HEK293T (cell line): ENCODE measurements at places on chromosomes 6 and 20.

DNA sequence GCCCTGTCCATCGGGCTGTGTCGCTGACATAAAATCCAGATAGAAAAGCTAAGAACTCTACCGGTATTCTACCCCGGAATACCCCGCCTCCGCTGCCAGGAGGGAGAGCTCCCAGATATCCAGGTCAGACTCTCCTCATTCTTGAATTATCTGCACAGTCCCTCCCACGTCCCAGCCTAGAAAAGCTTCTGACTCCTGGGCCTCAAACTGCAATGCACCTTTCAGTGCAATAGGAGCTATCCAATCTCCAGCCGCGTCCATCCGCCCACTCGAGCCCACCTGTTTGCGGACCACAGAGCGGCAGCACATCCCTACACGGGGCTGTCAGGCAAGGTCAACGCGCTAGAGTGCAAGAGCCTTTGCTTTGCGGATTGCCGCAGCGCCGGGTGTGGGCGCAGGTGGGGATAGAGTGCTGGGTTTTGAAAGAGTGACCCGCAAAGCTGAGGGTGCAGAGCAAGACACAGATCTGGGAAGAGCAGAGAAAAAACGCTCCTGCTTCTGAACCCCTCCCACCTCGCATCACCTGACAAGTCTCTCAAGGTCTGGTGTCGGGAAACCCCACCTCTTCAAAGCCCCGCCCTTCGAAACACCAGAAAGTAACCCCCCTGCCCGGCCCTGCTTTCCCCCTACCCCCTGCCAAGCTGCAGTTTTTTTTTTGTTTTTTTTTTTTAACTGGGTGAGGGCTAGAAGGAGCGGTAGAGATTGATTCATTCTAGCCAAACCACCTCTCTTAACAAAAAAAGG is 1.3 kb downstream of the TAPBP start:
- DNase-seq = peak; percentile 61

GRCh38 chr6:53630533-53631226 is 34.9 kb downstream of the KLHL31 start:
- DNase-seq = no peak

DNA sequence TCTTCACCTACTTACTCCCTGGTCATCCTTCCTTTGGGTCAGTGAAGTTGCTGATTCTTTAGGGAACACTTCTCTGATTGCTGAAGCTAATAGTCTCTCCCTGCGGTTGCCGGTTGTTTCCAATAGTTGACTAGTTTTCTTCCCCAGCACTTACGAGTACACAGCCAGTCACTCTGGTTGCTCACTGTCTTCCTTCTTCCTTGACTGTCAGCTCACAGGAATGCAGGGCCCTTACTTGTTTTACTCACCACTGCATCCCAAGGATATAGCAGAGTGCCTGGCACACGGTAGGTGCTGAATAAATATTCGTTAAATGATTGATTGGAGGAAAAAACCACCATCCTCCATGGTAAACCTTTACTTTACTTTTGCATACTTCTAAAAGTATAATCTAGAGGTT is 345.0 kb downstream of the QKI start:
- no peak for DNase-seq

- DNase-seq = no peak
Observed at GRCh38 chr6:14882394-14883026, 363.4 kb upstream of the JARID2 start.

DNA sequence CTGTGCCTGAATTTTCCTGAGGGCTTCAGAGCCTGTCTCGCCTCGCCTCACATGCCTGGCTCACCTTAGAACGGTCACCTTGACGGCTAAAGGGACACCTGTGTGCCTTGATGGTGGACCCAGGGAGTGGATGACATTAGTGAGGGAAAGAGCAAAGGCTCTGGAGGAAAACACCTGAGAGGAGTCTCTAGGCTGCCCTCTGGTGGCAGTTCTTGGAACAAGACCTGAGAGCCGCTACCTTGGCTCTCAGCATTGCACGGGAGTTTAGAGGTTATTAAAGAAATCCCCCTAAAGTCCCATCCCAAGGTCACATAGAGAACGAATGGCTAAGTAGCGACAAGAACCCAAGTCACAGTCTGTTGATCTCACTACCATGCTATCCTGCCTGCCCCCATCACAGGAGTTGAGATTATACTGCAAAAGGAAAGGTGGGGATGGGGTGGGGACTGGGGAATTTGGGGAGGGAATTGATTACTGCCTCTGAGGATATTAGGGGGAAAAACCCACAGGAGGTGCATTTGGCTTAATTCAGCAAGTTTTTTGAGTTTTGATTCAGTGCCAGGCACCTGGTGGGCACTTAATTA is 7.9 kb upstream of the CDSN start:
- peak; percentile 76 for DNase-seq

GRCh38 chr20:25006431-25007167 is 14.0 kb upstream of the APMAP start:
- DNase-seq = no peak

GRCh38 chr6:163745536-163746400 is 331.2 kb downstream of the QKI start:
- DNase-seq = peak; percentile 64

DNA sequence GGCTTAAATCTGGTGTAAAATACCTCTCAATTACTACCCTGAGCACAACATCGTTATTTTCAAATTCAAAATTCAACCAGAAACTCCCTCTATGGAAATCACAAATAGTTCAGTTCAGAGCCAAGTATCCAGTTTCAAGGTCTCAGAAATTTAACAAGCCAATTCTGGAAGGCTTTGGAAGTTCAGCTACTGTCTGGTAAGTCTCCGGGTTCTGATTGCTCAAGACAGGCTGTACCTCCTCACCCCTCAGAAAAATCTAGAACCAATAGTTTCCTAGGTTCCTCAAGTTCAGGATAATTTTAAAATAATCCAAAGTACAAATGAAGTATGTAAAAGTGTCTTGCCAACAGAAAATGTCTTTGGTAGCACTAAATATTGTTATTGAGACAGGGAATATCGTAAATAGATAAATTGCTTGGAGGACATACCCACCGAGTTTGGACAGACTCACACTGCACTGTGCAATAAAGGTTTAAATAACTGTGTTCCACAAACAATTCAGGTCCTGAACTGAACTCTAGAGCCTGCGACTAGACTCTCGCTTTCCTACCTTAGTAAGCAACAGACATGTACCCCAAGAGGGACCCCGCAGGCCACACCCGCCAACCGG is 729 bp downstream of the ATG5 start:
- no peak for DNase-seq

DNA sequence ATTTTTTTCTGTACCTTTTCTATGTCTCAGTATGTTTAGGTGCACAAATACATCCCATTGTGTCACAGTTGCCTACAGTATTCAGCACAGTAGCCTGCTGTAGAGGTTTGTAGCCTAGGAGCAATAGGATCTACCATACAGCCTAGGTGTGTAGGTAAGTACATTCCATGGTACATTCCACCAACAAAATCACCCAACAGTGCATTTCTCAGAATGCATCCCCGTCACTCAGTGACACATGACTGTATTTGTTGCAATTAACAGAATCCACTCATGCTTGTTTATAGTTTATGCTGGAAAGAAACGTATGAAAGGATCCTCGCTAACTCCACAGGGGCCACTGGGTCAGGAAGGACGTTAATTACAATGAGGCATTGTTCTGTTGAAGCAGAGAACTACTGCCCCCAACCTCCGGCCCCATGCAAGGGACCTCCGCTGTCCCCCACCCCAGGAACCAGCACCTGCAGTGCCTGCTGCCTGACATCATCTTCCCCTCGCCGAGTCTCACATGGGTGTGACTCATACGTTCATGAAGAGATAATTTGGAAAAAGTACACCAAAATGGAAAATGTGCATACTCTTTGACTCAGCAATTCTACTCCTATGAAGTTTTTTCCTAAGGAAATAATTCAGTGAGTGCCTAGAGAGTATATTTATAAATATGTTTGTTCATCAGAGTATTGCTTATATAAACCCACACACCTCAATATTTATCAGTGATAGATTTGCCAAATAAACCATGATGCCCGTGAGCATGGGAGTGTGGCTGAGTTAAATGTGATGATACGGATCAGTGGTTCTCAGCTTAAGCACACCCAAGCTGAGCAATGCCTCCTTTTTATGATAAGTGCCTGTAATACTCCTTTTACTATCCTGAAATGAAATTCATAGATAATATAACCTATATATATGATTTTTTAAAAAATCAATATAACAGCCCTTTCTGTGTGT is 156.4 kb upstream of the ECI2 start:
- no peak for DNase-seq
